ENCODE measurements at places on chromosomes 5 and 9. TPM values are rescaled to one million over a fixed set of nuclear protein-coding genes. Genes with fewer than 3 reads are reported as not detected.

The LRRC8A gene
- 21.0 TPM for total RNA-seq

The CDK7 gene
- 22.5 TPM for total RNA-seq

The NNT gene
- total RNA-seq = 98.3 TPM

The EDIL3 gene
- not detected for total RNA-seq

The RASGEF1C gene
- total RNA-seq = not detected
